ENCODE measurements at places on chromosomes 7 and 10.
A peak's percentile ranks its signal among the peaks of the same experiment; 100 is the strongest.

DNA sequence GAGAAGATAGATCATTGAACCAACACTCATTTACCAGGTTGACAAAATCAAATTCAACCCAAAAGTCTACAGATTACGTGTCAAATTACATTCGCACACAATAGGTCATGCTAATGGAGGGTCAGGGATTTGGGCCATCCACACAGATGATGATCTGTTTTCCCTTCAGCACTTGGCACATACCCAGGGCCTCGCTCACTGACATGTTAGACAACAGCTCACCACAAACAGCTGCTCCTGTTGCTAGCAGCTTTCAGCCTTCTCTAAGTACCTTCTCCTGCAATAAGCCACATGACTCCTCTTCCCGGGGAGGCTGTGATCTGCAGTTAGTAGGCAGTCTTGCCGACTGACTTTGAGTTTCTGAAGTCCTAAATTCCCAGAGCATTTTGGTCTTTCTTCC is 18.4 kb downstream of the NKX2-3 start:
- DNase-seq: no peak

GRCh38 chr10:81019029-81019890 is 481.6 kb downstream of the SH2D4B start:
- DNase-seq: no peak

DNA sequence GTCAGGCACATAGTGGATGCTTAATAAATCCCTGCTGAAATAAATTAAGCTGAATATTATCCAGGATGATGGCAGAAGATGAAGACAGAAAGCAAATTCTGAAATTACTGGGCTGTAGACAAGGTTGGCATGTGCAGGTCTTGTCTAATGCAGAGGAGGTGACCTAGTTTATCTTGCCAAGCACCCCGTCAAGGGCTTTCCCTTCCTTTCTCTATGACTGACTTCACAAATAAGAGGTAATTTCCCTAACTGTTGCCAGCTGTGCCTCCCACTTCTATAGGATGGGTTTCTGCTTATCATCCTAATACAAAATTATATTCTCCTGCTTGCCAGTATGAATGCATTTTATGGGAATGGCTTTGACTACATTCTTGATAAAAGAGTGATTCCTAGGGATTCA is 38.0 kb downstream of the LHFPL3 start:
- no peak for DNase-seq

DNA sequence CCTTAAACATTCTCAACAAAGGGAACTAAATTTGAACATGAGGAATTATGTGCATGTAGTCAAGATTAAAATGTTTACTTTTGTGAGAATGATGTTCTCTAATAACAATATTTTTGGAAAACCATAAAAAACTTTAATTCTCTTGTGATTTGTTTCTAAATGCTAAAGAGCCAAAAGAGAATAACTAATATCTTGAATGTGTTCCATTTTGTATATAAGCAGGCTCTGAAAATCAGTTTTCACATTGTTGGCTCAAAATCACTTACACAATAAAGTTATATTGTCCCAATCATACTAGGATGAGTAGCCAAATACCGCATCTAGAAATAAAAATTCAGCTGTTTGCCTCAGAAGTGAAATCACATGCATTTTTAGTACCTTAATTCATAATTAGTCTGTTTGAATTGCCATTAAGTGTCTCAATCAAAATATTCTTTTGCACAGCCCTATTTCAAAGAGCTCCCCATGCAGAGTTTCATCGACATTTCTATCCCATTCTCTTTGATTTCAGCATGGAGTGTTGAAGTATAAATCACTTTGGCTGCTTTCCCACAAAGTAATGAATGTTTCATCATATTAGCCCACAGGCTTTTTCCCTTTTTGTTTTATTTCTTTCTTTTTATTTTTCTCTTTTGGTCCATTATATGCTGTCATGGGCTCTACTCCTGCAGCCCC is 420.3 kb upstream of the POM121L12 start:
- DNase-seq: no peak

- peak; percentile 52 for DNase-seq
These were observed 142.1 kb downstream of the STK31 start for GRCh38 chr7:23852135-23852534.
